T-helper 22 cell (primary cell): ENCODE measurements at places on chromosomes 13 and 19.

DNA sequence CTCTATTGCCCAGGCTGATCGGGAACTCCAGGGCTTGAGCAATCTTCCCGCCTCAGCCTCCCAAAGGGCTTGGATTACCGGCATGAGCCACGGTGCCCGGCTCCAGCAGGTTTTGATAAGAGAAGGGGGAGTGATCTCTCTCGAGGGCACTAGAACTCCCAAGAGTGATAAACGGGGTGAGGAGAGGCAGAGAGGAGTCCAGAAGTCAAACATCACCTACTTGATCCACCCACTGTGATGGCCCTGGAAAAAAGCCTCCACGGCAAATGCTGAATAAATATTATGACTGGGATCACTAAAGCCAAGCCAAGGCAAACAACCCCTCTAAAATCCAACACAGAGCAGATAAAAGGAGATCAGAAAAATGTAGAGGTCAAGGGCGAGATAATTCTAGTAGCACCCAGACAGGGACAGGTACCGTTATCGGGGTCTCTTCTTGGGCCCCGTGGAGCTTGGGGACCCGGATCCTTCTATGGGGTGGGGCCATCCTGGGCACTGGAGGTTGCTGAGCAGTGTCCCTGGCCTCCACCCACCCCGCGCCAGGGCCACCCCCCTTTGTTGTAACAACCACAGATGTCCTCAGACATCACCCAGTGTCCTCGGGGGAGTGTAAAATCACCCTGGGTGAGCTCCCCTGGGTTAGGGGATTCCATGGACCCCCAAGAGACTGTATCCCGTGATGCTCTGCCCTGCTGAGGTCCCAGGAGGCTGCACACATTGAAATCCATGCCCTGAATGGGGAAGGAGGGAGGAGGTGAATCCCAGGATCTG, 3.7 kb upstream of the CREB3L3 start:
- no peak for DNase-seq

DNA sequence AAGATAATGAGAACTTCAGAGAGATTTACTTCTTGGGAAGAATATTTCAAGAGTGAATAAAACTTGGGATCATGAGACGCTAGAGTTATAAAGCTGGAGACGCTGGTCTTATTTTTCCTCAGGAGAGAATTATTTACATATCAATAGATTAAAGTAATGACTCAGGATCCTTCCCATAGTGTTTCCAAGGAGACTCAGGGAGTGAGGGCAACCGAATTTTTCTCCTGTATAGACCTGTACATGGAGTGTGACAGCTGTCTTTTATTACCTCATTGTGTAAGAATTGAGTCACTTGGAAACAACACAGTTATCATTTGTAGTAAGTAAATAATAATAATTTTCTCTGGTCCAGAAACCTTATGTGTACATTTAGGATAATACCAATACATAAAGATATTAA, 1905.5 kb downstream of the OLFM4 start:
- no peak for DNase-seq

- DNase-seq = no peak
Observed at GRCh38 chr19:36483653-36484052, 5.7 kb downstream of the ZNF566 start.

DNA sequence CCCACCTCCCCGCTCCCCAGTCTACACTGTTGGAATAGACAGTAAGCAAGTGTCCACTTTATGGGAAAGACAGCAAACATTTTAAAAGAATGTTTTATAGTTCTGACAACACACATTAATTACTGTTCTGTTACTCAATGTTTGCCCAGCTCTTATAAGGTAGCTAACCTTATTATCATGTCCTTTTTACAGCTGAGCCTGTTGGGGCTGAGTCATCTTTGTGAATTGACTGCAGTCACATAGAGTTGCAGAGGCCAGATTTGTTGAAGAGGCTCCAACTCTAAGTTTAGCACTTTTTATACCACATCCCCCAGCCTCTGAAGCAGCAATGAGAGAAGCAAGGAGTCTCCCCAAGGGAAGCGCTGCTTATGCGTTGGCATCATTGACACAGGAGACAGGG, 76.2 kb downstream of the C13orf42 start:
- no peak for DNase-seq

GRCh38 chr13:35817642-35818607, 313.3 kb downstream of the DCLK1 start:
- DNase-seq = no peak

GRCh38 chr19:20453425-20453935, 112.1 kb downstream of the ZNF737 start:
- DNase-seq = no peak

- DNase-seq = no peak
Observed at GRCh38 chr13:102903659-102904407, 58.0 kb downstream of the ERCC5 start.

DNA sequence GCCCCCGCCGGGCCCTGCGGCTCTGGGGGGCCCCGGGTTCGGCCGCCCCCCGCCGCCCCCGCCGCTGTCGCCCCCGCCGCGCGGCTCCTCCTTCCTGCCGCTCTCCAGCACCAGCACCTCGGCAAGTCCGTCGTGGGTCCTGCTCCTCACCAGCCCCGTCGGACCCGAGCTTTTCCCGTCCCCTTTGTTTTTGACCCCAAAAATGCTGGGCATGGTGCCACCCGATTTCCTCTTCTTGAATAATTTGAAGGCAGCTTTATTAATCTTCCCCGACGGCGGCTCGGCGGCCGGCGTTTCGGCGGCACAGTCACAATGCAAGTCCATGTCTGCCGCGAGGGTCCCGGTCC, 945 bp downstream of the AMER2 start:
- DNase-seq = no peak

- DNase-seq = peak; percentile 62
Observed at GRCh38 chr19:34308381-34309367, 54.3 kb downstream of the GARRE1 start.

GRCh38 chr19:18091217-18091608, 4.5 kb upstream of the IL12RB1 start:
- peak; percentile 77 for DNase-seq

- DNase-seq = no peak
Observed at GRCh38 chr13:75256922-75257321, 225.0 kb downstream of the TBC1D4 start.

DNA sequence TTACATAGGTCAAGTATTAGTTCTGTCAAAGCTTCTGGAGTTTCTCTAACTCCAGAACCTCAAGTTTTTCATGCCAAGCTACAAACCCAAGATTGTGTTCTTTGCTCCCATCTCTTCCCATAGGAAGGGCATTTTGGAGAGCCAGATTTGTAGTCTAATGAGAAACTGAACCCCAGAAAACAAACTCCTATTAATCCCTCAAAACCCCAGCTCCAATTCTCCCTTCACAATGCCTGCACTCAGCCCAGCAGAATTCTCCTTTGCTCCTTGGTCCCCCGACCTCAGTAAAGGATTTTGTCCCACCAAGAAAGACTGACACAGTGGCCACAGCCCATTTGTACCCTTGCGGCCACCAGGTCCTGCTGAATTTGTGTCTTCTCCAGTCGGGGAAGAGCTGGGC, 8.4 kb downstream of the USHBP1 start:
- DNase-seq = no peak

GRCh38 chr19:56840451-56841192, at the start of the genes PEG3 and ZIM2:
PEG3 (minus strand) TSS chr19:56840726; CDS start chr19:56824655, 16,071 bp downstream.
ZIM2 (minus strand) TSS chr19:56840726; CDS start chr19:56824277, 16,449 bp downstream.
- no peak for DNase-seq

GRCh38 chr13:91546900-91547299, 148.5 kb downstream of the GPC5 start:
- DNase-seq = no peak

GRCh38 chr13:63693696-63694095, 2278.0 kb upstream of the PCDH20 start:
- DNase-seq = no peak

DNA sequence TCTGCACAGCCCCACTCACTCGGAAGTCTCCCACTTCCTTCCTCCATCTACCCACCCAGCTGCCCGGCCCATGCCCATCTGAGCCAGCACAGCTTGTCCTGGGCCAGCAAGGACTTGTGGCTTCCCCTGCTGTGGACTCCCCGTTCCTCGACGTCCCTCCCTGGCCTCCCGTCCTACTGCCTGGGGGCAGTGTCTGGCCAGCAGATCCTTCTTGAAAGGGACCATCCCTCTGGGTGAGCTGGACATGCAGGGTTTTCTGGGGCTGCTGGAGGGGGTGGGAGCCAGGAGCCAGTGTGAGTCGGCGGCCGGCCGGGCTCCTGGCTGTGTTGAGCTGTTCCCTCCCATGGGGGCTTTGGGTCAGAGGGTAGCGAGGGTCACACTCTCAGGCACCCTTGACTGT, 26.7 kb downstream of the CRTC1 start:
- DNase-seq = no peak

- no peak for DNase-seq
Observed at GRCh38 chr19:16516923-16517610, 20.9 kb downstream of the C19orf44 start.

GRCh38 chr19:465056-465816, 4.4 kb upstream of the SHC2 start:
- no peak for DNase-seq

GRCh38 chr19:28746478-28746877, 466.5 kb downstream of the UQCRFS1 start:
- no peak for DNase-seq

- DNase-seq = no peak
Observed at GRCh38 chr19:517721-518597, 10.7 kb downstream of the TPGS1 start.

DNA sequence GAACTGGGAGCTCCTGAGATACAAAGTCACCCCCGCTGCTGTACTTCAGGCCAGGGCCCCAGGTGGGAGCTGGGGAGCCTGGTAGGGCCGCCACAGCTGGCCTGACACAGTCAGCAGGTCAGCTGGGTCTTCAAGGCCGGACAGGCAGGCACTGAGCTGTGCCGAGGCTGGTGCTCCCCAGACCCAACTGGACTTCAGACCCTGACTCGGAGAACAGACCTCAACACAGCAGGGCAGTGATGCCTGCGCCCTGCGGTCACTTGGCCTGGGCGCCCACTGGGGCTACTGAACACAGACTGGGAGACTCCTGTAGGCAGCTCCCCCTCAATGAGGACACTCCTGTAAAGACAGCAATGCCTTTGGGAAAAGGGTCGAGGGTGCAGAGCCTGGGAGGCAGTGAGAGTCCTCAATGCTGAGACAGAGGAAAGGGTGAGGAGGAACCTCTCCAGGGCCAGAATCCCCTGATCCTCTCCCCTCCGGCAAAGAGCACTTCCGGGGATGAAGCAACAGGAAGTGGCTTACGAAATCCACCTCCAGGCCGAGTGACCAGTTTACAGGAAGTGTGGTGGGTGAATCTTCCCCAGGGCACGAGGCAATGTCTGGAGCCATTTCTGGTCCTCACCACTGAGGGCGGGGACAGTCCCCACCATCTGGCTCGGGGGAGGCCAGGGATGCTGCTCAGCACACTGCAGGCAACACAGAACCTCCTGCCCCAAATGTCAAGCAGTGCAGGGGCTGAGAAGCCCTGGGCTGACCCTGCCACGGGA, 40.8 kb upstream of the ISYNA1 start:
- peak; percentile 70 for DNase-seq

DNA sequence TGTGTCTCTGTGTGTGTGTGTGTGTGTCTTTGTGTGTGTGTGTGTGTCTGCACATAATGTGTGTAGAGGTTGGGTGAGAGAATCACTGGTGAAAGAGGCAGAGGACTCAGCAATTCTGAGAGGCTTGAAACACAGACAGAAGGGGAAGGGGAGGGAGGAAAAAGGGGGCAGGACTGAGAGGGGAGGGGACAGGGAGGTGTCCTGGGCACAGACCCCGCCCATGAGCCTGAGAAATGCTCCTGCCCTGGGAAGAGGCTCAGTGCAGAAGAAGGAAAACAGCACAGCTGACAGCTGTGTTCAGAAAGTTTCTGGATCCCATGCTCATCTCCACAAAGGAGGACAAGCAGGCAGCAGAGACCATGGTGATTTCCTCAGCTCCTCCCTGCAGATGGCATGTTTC, 59.1 kb upstream of the CEACAM8 start:
- DNase-seq = no peak

GRCh38 chr19:8108560-8109445, 40.6 kb downstream of the FBN3 start:
- no peak for DNase-seq

DNA sequence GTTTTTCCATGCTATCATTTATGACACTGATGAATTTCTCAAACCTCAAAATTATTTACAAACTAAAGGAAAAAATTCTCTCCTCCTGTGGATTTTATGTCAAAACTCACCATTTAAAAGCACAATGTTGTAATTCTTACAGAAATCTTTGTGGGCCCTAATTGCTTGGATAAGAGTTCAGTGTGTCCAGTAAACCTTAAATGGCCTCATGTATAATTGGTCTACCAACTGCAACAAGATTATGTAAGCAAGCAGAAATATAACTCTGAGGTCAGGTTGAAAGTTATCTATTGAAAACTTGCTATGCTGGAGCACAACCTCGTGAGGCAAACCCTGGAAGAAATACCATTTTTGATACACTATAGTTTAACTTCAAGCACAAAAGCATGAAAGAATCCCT, 22.0 kb downstream of the VWA8 start:
- DNase-seq = no peak

GRCh38 chr13:90565985-90566713, 781.3 kb upstream of the MIR17HG start:
- no peak for DNase-seq

DNA sequence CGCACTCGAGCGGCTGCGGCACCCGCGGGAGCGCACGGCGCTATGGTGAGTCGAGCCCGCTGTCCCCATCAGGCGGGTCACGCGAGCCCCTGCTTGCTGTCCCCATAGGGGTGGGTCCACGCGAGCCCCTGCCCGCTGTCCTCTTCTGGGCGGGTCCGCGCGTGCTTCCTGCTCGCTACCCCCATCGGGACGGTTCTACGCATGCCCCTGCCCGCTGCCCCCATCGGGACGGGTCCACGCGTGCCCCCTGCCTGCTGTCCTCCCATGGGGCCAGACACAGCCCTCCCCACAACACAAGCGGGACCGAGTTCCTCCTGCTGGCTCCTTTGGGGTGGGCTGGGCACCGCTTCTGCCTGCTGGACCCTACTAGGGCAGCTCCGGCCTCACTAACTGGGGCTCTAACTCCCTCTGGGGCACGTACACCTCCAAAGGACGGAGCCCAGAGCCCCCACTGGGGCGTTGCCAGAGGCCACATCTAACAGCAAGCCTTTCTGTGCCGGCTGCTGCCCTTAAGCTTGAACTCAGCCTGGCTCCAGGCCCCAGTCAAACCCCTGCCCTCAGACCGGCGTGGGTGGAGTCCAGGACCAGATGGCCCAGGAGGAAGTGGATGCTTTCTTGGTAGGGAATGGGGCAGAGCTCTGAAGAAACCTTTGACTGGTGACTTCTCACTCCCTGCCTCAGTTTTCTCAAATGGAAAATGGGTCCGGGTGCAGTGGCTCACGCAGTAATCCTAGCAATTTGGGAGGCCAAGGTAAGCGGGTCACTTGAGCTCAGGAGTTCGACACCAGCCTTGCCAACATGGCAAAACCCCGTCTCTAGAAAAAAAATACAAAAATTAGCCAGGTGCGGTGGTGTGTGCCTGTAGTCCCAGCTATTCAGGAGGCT, 722 bp downstream of the COLGALT1 start:
- DNase-seq = no peak

- DNase-seq = no peak
Observed at GRCh38 chr13:29994911-29995595, 144.6 kb upstream of the UBL3 start.
